ENCODE measurements at places on chromosomes 11 and 22.

GRCh38 chr22:46696229-46696518 is 41.9 kb downstream of the CERK start:
- no peak for DNase-seq

GRCh38 chr11:95575517-95575916 is 214.1 kb downstream of the FAM76B start:
- DNase-seq = peak; percentile 74

GRCh38 chr11:128482512-128483191 is 104.7 kb downstream of the ETS1 start:
- DNase-seq = peak; percentile 94

DNA sequence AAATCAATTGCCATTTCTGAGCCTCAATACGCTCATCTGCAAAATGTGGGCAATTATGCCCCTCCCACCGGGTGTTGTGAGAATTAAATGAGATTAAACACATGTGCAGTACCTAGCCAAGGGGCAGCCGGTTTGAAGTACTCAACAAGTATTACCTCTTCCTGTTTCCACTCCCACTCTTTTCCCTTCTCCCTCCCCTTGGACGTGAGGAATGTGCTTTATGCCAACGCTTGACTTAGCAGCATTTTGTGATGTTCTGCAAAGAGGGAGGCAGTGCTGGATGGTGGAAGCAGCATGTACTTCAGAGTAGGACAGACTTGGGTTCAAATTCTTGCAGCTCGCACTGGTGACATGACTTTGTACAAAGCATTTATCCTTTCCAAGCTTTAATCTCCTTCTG is 306.0 kb downstream of the BUD13 start:
- DNase-seq = no peak

- no peak for DNase-seq
Measured at GRCh38 chr11:92111287-92111686, 113.3 kb upstream of the FAT3 start.

DNA sequence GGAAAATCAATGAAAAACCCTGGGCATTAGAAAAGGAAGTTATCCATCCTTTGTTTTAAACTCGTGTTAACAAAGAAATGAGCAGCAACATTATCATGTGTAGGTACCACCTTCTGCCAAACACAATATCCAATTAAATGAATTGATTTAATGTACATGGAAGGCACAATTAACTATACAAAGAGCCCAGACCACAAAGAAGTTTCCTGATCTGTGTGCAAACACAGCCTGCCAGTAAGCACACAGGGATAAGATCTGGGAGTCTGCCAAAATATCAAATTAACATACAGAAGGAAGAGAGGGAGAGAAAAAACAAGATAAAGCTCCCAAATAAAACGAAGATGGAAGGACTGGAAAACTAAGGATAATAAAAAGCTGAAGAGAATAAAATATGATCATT is 54.1 kb upstream of the SLC25A1 start:
- no peak for DNase-seq

GRCh38 chr11:2750101-2750681 is 50.4 kb upstream of the KCNQ1OT1 start:
- DNase-seq = no peak

- DNase-seq = no peak
Measured at GRCh38 chr22:42151924-42152635, 21.5 kb upstream of the CYP2D6 start.

GRCh38 chr11:96282625-96283220 is 60.3 kb downstream of the MAML2 start:
- DNase-seq = no peak

- no peak for DNase-seq
Measured at GRCh38 chr11:116835042-116835772, 2.2 kb downstream of the APOA1 start.

DNA sequence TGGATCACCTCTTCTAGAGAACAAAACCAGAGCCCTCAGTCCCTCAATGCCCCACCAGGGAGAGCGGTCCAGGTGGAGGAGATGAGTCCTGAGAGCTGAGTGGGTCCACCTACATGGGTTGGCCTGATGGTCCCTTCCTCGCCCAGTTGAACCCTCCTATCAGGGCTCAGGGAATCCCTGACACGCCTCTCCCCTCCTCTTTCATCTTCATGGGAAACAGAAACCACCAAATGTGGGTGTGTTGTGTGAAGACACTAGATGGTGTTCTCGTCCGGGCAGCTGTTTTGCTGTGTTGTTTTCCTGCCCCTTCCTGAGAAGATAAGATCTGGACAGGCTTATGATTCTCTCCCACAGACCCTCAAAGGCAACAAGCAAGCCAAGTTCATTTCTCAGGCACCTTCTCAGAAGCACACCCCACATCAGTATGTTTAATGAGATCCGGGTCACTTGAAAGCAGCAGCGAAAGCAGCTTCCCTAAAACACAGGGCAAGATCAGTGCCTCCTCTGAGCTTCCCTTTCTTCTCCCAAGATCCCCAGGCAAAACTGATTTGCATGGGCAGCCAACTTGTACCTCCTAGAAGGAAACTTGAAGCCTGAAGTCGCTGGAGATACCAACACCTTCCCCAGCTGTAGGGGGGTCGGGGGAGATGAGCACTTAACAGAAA is 35.3 kb upstream of the POU2AF1 start:
- DNase-seq = no peak

DNA sequence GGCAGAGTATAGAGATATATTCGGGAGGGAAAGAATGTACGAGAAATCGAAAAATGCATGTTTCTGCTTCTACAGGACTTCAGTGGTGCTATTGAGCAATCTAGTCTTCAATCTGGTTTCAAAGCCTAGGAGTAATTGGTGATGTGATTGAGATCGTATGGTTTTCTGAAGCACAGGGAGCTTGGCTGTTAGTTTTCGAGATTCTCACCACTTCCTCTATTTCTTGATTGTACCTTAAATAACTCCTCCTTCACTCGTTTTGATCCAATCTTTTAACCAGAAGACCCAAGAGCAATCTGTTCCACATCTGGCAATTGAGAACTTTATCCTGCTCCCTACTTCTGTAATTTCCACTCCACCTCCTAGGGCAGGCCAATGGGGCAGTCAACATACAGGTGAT is 518 bp downstream of the CCDC179 start:
- no peak for DNase-seq

DNA sequence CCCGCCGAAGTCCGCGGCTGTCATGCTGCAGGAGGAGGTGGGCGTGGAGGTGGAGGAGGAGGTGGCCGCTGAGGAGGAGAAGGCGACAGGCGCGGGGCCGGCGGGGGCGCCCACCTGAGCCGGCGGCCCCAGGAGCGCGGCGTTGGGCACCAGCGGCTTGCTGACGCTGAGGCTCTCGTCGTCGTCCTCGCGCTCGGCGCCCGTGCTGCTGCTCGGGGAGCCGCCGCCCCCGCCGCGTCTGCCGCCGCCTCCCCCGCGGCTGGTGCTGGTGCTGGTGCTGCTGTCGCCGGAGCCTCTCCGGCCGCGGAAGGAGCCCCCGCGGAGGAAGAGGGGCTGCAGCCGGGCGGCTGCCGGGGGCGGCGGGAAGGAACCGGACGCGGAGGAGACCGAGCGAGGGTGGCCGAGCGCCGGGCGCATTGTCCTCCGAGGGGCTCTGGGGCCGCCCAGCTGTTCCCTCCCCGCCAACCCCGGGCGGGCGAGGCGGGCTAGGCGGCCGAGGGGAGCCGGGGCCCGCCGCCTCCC is 388 bp downstream of the TMEM121B start:
- DNase-seq = no peak

- DNase-seq = no peak
Measured at GRCh38 chr22:22048318-22048942, 65.8 kb upstream of the TOP3B start.

DNA sequence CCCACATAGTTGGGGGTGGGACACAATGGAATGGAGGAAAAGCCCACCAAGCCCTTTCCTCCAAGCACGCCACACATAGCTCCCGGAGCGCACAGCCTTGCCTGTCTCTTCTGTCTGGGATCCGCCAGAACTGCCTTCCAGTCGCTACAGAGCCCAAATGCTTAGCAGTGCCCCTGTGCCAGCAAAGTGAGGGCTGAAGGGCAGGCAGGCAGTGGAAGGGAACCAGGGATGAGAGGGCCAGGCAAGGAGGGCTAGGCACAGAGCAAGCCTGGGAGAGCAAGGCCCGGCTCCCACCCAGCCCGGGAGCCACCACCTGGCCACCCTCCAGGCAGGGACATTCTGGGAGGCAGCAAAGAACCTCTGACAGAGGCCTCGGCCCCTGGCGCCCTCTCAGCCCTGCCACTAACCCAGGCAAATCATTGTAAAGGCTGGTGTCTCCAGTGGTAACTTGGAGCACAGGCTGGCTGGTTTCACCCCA is 32.5 kb downstream of the PPP2R1B start:
- peak; percentile 9 for DNase-seq

DNA sequence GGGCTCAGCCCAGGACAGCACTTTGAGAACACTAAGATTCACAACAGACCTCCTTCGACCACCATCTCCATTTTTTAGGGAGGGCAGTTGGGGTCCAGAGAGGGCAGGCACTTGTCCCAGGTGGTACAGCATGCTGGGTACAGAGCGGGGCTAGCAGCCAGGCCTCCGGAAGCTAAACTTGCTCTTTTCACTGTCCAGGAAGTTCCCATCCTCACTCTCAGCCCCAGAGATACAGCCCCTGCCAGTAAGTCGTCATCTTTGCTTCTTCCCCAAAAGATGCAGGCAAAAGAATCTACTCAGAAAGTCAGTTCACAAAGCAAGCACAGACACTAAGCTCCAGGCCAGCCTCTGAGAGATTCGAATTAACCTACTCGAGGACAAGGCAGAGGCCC is 6.7 kb upstream of the RAB3IL1 start:
- no peak for DNase-seq

GRCh38 chr11:2930704-2931419 is 1.6 kb upstream of the PHLDA2 start:
- no peak for DNase-seq

DNA sequence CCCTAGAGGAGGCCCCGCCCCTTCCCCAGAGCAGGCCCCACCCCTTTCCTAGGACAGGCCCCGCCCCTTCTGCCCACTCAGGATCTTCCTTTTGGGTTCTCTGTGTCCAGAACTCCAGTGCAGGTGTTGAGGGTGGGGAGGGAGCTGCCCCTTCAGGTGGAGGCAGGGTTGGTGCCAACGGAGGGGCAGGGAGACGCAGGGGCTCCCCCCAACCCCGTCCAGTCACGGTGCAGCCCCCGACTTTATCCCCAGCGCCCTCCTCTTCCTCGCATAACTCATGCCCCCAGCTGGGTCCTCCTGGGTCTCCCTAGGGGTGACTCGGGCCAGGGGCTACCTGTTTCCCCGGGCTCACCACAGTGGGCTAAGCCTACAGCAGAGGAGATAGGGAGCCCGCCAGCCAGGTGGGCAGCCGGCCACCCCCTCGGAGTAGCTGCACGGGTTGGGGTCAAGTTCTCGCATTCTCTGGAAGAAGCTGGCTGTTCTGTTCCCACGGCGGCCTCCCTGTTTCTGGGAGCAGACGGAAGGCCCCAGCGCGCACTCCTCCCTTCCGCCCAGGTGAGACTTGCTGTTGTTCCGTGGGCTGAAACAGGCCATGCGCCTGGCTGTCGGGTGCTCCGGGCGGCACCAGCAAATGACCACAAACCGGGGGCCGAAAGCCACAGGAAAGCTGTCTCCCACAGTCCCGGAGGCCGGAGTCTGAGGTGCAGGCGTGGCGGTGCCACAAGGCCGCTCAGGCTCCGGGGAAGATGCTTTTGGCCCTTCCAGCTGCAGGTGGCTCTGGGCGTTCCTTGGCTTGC is 38.9 kb downstream of the MUC2 start:
- no peak for DNase-seq

- DNase-seq = peak; percentile 36
Measured at GRCh38 chr11:100832829-100833228, 145.7 kb downstream of the ARHGAP42 start.

- DNase-seq = no peak
Measured at GRCh38 chr11:83438438-83438837, 152.3 kb upstream of the CCDC90B start.

- DNase-seq = peak; percentile 60
Measured at GRCh38 chr11:47983464-47984397, 3.4 kb downstream of the PTPRJ start.

- peak; percentile 90 for DNase-seq
Measured at GRCh38 chr11:96324912-96325311, 18.1 kb downstream of the MAML2 start.

GRCh38 chr11:80916173-80916798 is 1475.5 kb upstream of the TENM4 start:
- no peak for DNase-seq

- peak; percentile 3 for DNase-seq
Measured at GRCh38 chr11:87405843-87406242, 368.1 kb downstream of the TMEM135 start.

- no peak for DNase-seq
Measured at GRCh38 chr22:21457023-21457787, 10.0 kb upstream of the TMEM191C start.

DNA sequence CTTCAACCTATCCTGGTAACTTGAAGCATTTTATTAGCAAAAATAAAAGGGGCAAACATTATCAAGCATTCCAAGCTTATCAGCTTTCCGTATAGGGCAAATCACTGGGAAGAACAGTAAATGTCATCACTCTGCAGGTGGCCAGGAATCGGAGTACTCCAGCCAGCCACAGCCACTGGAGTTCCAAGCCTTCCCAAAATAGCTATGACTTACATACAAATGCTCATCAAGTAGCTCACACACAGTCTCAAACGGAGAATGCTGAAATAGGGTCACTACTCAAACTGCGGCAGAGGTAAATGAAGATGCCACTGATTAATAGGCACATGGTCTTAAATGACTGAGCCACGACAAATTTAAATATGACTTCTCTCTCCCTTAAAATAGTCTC is 2.1 kb downstream of the USP28 start:
- no peak for DNase-seq

DNA sequence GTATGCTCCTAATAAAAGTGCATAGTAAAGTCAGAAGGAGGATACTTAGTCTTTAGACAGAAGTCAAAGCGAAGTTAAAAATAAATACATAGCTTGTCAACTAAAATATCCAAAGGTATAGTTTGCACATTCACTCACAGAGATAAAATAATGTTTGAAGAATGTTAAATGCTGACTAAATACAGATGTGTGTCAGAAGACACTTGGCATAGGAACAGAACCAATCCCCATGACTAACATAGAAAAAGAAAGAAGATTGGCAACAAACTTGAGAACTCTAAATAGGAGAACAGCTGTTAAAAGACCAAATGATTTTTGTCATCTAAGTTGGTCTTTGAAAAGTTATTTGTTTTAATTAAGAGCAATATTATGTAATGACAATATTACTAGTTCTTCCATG is 1172.1 kb upstream of the RAG2 start:
- DNase-seq = no peak

DNA sequence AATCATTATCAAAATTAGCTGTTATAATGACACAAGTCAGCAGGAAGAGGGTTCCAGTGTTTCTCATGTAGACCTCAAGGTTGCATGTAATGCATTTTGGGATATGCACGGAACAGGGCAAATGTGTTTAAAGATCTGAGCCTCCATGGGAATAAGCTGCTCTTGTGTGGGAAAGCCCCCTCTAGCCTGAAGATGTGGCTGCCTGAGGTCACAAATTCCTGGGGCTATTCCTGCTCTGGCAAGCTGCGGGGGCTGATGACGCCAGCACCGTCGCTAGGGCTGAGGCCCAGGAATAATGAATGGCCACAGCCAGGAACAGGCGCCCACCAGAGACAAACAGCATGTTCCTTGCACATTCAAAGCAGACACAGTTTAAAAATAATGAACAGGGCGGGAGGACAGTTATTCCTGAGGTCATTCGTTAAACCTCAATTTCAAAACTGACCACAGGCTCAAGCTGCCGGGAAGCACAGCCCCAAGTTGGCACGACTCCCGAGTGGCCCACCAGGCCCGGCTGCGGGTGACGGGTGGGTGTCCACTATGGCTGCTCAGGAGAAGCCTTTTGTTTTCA is 11.7 kb downstream of the OSBPL5 start:
- DNase-seq = peak; percentile 85
